ENCODE measurements at places on chromosomes 1 and 21.

- no peak for DNase-seq
These were observed 15.7 kb downstream of the ABCD3 start for GRCh38 chr1:94433866-94434265.

GRCh38 chr1:41315146-41315822 lies 46.0 kb upstream of the FOXO6 start:
- no peak for DNase-seq

GRCh38 chr1:174797398-174797797 lies 202.3 kb upstream of the CACYBP start:
- DNase-seq: no peak

DNA sequence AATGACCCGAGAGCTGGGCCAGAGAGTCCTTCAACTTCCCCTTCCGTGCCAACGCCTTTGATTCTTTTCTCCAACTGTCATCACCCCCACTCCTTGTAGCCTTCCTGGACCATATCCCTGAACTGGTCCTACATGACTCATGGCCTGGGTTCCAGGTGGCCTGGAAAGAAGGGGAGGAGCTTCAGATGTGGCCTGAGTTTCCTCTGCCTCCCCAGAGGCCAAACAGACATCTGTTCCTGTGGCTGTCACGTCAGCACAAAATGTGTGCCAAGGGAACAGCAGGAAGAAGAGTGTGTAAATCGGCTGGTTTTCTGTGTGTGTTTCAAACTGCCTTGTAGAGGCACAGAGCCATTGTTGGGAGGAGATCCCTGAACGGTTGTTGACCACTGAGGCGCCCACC lies 24.9 kb upstream of the KIRREL1 start:
- DNase-seq: peak; percentile 18

DNA sequence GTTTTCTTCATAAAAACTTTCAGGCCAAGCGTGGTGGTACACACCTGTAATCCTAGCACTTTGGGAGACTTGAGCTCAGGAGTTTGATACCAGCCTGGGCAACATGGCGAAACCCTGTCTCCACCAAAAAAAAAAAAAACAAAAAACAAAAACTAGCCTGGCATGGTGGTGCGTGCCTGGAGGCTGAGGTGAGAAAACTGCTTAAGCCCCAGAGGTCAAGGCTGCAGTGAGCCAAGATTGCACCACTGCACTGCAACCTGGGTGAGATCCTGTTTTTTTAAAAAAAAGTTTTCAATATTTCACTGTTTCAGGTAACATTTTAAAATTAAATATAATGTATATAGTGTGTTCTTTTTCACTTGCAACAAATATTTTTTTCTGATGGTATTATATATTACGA lies 13.5 kb upstream of the B3GALT2 start:
- DNase-seq: no peak

- DNase-seq: no peak
These were observed 5.0 kb downstream of the TSTD1 start for GRCh38 chr1:161033751-161034150.
